BJ (cell line): ENCODE measurements at places on chromosomes 3 and 15. TPM values are rescaled to one million over a fixed set of nuclear protein-coding genes. Genes with fewer than 3 reads are reported as not detected.
A peak's percentile ranks its signal among the peaks of the same experiment; 100 is the strongest.

The TKT gene
- 216 and 305 TPM in 2 replicates for polyA plus RNA-seq

GRCh38 chr3:194003114-194004057 is 132.6 kb upstream of the HES1 start:
- DNase-seq: peak; percentile 78

The PTH1R gene
- polyA plus RNA-seq: 1.3 and 2.1 TPM in 2 replicates

GRCh38 chr3:56323986-56324420 is 144.3 kb downstream of the ERC2 start:
- peak; percentile 37 for DNase-seq

The SCN11A gene
- 0.02 and 0.04 TPM in 2 replicates for polyA plus RNA-seq

The TRIM42 gene
- polyA plus RNA-seq: not detected in 2 replicates

The P2RY12 gene
- not detected in 2 replicates for polyA plus RNA-seq

The ZNF717 gene
- polyA plus RNA-seq: 7.0 and 10.5 TPM in 2 replicates

DNA sequence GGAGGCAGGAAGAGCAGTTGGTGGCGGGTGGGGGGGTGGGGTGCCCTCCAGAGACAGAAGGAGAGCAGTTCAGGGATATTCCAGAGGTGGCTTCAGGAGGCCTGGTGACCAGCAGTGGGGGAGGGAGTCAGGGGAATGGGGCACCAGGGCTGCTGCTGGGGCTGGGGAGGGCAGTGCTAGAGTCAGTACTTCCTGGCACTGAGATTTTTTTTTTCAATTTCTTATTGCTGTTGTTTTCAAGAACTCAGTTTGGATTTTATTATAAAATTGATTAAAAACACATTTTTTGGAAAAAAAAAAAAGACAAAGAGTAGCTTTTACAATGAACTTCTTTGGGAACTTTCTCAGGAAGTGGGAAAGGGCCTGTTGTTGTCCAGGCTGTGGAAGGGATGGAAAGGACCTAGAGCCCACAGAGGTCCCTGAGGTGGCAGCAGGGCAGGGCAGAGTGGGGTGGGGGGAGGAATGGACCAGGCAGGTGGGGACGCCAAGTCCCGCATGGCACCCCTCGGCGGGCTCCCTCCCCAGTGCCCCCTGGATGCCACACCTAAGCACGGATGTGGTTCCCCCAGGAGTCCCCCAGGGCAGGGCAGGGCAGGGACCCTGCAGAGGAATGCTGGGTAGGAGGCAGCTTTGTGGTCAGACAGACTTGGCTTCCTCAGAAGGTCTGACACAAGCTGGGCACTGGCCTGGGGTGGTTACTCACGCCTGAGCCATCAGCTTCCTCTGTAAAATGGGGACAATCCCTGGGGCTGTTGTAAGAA is 8.5 kb upstream of the ANPEP start:
- no peak for DNase-seq

GRCh38 chr3:21531909-21532308 is 219.1 kb downstream of the ZNF385D start:
- DNase-seq: no peak

The KNG1 gene
- polyA plus RNA-seq: not detected in 2 replicates

- DNase-seq: no peak
Observed at GRCh38 chr3:160159341-160159740, 65.9 kb upstream of the C3orf80 start.

- no peak for DNase-seq
Observed at GRCh38 chr3:195001261-195001660, 269.7 kb downstream of the XXYLT1 start.

The DET1 gene
- 10.4 and 11.0 TPM in 2 replicates for polyA plus RNA-seq
